Nasal cavity respiratory epithelium epithelial cell of viscerocranial mucosa (primary cell): ENCODE measurements at places on chromosomes 13 and 19. TPM values are rescaled to one million over a fixed set of nuclear protein-coding genes. Genes with fewer than 3 reads are reported as not detected.

CGB5 gene
- not detected in 2 replicates for total RNA-seq

C19orf73 gene
- 1.7 and 2.7 TPM in 2 replicates for total RNA-seq

TLE6 gene
- 0.28 TPM in 1 of 2 replicates, not detected in the other for total RNA-seq

TINCR gene
- total RNA-seq, result 6.9 and 14.0 TPM in 2 replicates

NLRP5 gene
- total RNA-seq, result not detected in 2 replicates

TMIGD2 gene
- total RNA-seq, result not detected in 2 replicates

SIGLEC14 gene
- total RNA-seq, result not detected in 2 replicates

NRTN gene
- total RNA-seq, result 0.28 and 0.68 TPM in 2 replicates
